Stimulated activated CD4-positive, alpha-beta T cell treated with anti-CD3 and anti-CD28 coated beads, TNF-alpha, amount 100 ng/mL, for 1 hour (primary cell): ENCODE measurements at places on chromosomes 6 and 20.

DNA sequence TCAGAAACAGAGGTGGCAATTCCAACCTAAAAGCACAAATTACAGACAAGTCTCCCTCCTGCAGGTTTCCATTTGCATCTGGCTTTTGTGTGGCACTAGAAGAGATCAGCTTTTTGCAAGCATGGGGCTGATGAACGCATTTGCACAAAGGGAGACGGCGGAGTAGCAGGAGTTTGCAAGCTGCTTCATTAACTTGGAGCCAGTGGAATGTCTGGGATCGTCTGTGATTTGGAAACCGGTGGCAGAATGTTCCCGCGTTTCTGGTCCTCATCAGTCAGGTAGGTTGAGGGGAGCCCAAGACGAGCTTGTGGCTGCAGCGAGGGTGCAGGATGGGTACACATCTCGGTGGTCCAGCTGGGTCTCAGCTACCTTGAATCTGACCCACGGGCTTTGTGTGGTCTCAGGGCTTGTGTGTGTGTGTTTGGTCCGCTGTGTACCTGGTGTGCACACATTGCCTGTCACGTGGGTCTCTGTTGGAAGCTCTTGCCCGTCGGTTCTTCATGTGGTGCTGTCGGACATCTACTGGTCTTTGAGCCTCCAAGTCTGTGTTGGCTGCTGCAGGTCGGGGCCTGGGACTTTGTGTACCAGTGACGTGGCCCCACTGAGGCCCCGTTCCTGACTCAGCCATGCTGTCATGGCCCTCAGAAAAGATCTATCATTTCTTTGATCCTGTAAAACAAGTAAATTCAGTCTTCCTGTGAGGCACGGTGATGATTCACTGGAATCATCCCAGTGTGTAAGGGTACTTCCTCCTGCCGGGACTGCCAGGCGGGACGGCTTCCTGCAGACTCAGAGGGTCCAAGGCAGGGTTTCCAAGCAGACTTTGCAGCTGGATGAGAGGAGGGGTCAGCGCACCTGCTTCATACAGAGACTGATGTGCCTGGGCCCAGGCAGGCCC is 12.4 kb upstream of the MYT1 start:
- no peak for DNase-seq

- no peak for DNase-seq
Measured at GRCh38 chr6:70222439-70222749, 80.5 kb downstream of the COL9A1 start.

GRCh38 chr6:151379933-151380847 is 11.2 kb downstream of the ZBTB2 start:
- DNase-seq, result no peak

GRCh38 chr6:46288835-46289234 is 118.1 kb upstream of the ENPP5 start:
- no peak for DNase-seq

DNA sequence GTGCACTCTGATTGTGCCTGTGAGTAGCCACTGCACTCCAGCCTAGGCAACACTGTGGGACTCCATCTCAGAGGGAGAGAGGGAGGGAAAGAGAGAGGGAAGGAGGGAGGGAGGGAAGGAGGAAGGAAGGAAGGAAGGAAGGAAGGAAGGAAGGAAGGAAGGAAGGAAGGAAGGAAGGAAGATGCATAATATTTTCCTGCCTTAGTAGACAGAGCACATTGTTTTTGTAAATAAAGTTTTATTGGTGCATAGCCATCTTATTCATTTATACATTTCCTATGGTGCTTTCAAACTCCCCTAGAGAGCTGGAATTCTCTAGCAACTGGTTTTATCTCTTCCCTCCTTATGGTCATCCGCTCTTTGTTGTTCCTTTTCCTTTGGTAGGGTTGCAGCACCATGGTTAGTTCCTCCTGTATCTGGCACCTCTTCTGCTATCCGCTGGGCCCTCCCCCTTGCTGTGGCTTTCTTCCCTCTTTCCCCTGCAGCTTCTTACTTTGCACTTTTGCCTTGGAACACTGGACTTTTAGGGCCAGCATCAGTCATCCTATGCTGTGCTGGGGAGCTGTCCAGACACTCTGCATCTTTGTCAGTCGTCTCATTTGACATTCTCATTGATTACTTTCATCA is 20.2 kb downstream of the GPR6 start:
- DNase-seq, result no peak

DNA sequence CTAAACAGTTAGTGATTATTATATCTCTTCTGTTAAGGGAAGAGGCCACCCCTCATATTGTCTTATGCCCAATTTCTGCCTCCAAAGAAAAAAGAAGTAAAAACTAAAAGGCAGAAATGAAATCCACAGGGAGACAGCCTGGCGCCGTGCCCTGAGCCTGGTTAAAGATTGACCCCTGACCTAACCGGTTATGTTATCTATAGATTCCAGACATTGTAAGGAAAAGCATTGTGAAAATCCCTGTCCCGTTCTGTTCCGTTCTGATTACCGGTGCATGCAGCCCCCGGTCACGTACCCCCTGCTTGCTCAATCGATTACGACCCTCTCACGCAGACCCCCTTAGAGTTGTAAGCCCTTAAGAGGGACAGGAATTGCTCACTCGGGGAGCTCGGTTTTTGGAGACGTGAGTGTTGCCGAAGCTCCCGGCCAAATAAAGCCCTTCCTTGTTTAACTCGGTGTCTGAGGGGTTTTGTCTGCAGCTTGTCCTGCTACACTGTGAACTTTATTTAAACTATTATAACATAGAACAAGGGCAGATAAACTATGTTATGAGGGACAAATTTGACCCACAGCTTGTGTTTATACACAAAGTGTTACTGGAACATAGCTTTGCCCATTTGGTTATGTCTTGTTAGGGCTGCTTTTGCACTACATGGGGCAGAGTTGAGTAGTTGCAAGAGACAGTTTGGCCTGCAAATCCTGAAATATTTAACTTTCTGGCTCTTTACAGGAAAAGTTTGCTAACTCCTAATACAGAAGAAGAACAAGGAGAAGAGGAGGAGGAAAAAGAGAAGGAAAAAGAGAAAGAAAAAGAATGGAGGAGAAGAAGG is 49.6 kb downstream of the CD24 start:
- no peak for DNase-seq

DNA sequence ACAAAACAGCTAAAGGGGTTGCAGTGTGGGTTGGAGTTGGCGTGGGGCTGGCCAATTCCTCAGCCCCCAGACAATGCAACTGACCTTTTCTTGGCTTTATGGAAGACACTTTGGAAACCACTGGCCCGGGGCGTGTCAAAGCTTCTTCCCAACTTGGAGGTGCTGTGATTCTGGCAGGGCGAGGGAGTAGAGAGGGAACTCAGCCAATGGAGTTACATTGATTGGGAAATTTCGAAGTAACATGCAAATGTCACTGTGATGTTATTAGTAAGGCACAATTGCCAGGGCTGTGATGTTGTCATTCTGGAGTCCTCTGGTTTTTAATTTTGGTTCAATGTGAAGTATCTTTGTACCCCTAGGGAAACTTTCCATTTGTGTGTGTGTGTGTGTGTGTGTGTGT is 41.5 kb upstream of the EPB41L1 start:
- no peak for DNase-seq

DNA sequence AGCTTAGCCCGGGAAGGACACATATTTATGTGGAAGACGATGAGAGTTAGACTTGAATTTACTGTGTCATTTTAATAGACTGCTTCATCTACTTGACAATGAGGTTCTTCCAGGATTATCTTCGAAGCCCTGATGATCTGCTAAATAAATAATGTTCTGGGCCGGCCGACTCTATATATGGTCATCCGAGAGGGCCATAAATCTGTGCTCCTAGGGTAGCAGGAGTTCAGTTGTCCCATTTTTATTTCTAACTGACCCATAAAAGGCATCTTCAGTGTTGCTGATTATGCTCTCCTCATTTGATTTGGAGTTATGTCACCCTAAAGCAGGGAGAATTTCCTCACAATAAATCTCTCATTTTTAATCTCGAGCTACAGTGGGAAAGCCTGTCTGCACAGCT is 217.1 kb downstream of the SLC24A3 start:
- DNase-seq, result no peak

- DNase-seq, result no peak
Measured at GRCh38 chr20:46206025-46206424, 87.9 kb downstream of the CD40 start.

DNA sequence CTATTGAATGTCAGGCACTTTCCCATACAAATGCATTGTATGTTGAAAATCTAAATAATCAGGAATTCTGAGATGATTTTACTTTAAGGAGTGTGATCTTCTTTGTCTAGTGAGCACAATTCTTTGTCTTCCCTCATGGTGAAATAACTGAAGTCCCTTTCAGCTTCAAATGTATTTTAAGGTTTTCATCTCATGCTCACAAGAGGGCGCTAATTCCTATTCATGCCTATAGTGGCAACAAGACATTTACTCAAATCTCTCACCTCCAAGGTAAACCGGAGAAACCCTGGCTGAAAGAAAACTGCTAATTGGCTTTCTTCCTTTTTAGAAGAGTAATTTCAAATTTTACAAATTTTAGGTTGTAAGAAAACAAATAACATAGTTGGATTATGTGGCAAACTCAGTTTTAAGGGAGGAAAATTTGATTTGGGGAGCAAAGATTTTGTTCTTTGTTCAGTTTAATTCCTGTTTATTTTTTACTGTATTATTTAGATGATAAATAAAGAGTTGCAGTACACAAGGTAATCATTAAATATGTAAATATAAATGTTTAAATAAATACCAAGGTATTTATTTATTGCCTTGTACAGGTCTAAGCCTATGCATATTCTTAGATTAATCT is 69.1 kb downstream of the SLC35F1 start:
- DNase-seq, result no peak

- DNase-seq, result no peak
Measured at GRCh38 chr20:37797669-37798175, 103.9 kb downstream of the CTNNBL1 start.

- no peak for DNase-seq
Measured at GRCh38 chr20:19937218-19937617, 79.9 kb upstream of the NAA20 start.

DNA sequence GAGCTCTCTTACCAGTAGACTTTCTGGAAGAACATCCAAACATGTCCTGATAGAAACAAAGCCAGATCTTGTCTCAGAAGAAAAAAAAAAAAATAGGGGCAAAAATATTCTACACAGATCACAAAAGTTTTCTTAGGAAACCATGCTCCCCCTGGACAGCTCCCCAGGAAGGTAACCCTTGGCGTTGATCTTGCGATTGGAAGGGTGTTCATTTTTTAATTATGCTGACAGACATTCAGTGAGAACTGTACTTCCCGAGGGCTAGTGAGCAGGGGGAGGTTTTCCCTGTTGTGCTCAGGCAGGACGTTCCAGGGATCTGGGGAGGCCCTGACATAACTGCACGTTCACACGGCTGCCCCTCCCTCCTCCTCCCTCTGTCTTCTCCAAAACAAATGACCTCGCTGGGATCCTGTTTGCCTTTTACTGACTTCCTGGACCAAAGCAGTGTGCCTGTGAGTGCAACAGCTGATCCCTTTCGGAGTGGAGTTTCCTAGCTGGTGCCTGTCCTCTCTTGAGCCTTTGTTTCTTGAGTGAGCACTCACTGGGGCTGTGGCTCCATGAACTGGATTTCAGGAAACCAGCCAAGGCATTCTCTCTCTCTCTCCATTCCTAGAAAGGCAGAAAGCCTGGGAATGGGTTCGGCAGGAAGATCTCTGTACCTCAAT is 46.7 kb downstream of the MARCKS start:
- DNase-seq, result no peak
